Jurkat, Clone E6-1 (cell line): ENCODE measurements at places on chromosomes 7 and 10.

DNA sequence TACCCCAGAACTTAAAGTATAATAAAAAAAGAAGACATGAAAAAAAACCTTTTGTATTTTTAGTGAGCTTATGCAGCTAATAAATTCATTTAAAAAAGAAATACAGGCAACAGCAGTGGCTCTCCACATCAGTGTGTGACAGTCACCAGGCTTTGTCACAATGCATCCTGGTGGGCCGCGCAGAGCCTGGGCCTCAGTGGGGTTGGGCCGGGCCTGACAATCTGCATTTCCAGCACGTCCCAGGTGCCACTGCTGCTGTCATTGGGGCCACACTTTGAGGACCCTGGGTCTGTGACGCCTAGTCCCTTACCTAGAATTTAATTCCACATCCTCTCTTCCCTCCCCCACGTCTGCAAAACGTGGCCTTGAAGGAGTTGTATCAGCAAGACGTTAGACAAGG is 284.5 kb downstream of the ADARB2 start:
- DNase-seq: no peak

DNA sequence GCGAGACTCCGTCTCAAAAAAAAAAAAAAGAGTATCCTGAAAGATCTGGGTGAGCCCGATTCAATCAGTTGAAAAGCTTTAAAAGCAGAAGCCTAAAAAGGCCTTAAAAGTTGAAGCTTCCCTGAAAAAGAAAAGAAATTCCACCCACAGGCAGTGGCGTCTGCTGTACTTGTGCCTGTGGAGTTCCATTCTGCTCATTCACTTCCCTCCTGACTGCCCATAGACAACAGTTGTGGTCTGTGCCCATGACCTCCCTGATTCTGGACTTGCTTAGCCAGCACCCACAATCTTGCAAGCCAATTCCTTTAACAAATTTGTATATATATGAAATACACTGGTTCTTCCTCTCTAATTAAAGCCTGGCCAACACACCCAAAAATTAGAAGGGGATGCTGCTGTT is 141.7 kb downstream of the DLG5 start:
- DNase-seq: no peak

DNA sequence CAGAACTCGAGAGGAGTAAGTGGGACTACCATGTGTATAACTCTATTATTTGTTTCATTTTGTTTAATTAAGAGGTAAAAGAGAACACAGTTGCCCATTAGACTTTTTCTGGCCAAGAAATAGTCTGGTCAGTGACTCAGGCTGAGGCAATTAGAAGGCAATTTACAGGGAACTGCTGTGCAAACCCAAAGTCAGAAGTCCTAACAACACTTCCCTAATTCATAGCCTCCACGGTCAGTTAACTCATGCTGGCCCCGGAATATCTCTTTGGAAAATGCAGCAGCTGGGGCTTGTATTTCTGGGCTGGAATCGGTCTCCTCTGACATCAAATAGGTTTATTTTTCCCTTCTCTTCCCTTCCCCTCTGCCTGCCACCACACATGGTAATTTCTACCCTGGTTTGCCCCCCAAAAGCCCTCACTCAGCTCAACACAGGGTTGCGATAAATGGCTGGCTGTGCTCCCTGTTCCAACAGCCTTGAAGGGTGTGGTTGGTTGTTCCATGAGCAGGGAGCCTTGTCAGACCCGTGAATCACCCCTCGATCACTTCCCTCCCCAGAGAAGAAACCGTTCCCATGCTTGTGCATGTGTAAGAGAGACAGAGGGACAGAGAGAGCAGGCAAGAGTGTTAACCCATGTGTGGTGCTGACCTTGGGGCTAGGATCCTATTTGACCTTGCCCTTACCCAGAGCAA is 5.3 kb downstream of the SH3PXD2A start:
- no peak for DNase-seq

GRCh38 chr10:102657451-102657850 is 13.2 kb downstream of the TRIM8 start:
- DNase-seq: no peak

GRCh38 chr10:70115948-70116682 is 16.5 kb downstream of the AIFM2 start:
- DNase-seq: peak; percentile 26

- DNase-seq: no peak
These were observed 18.0 kb downstream of the MRLN start for GRCh38 chr10:59735296-59735695.

- no peak for DNase-seq
These were observed 43.7 kb upstream of the DLD start for GRCh38 chr7:107847168-107847835.

DNA sequence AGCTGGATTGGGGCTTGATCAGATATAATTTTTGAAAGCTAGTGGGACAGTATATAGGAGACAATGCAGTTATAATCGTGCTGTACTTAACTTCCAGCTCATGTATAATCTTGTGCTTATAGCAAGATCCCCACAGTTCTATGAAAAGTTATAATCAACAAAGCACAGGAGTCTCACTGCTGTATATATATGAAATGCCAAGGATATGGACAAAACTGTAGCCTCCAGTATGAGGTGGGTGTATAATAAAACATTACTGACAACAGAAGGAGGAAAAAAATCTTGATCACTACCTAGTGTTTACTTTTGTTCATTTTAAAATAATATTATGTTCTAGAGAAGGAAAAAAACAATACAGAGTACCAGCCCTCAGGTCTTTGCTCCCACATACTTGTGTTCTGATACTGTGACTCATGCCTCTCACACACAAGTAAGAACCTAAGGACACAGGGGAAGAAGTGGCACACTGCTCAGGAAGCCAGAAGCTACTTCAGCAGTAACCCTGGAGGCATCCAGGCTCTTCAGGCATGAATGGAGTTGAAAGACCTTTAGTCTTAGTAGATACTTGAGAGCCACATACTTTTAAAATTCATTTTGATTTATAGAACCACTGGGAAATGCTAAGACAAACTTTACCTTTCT is 265.7 kb upstream of the IMMP2L start:
- DNase-seq: no peak

DNA sequence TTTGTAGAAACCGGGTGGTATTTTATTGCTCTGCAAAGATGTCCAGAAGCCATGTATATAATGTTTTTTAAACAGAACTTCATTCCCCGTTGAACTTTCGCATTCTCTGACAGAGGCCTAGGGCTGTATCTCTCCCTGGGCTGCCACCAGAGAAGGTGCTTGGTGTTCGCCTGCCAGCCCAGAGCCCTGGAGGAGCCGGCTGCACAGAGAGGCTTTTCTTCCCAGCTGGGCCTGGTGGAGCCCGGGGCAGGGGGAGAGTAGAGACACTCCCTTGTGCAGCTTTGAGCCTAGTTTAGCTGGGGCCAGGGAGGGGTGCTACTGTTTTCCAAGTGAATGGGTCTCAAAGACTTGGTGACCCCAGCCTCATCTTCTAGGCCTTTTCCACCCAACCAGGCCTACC is 13.6 kb upstream of the TRIM8 start:
- no peak for DNase-seq

GRCh38 chr10:110931769-110932381 is 12.5 kb downstream of the SHOC2 start:
- no peak for DNase-seq

- no peak for DNase-seq
These were observed 54.4 kb downstream of the ARMH3 start for GRCh38 chr10:102001435-102002068.

DNA sequence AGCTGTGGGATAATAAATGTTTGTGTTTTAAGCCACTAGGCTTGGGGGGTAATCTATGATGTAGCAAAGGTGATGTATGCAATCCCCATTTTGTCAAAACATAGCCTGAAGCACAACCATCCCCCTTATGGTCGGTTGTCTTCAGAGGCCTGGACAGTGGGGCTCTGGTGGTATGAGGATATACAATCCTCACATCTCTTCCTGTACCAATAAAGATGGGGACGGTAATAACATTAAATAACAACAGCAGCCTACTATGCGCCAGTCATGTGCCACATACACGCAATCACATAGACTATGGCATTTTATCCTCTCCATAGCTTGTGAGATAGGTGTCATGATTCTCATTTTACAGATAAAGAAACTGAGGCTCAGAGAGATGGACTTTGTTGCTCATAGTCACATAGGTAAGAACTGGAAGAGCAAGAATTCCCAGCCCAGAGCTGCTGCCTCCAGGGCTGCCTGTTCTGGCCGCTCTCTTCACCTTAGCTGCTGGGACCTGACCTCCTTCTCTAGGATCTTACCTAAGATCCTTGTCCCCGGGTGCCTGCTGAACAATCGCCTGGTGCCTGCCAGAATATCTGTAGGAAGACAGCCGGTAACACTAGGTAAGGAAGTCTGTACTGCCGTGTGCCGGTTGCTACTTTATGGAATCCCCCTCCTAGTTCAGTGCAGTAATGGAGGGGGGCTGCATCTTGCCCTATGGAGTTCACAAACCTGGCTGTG is 108.6 kb downstream of the ARHGAP22 start:
- DNase-seq: no peak
